Pericardium fibroblast (primary cell): ENCODE measurements at places on chromosomes 2 and 18. TPM values are rescaled to one million over a fixed set of nuclear protein-coding genes. Genes with fewer than 3 reads are reported as not detected.

Gene ATP6V1B1
- 0.51 and 0.93 TPM in 2 replicates for total RNA-seq

Gene MROH2A
- not detected in 2 replicates for total RNA-seq

Gene REG1B
- not detected in 2 replicates for total RNA-seq

Gene CELF4
- total RNA-seq: 2.5 TPM in 1 of 2 replicates, not detected in the other

Gene ATP8B1
- 4.2 and 4.8 TPM in 2 replicates for total RNA-seq

Gene WNT6
- not detected in 2 replicates for total RNA-seq

Gene HOXD13
- not detected in 2 replicates for total RNA-seq

Gene LINC00305
- not detected in 2 replicates for total RNA-seq

Gene TMEFF2
- total RNA-seq: 0.70 and 5.4 TPM in 2 replicates

Gene FOXI3
- not detected in 2 replicates for total RNA-seq

Gene C1QL2
- total RNA-seq: not detected in 2 replicates

Gene SLC5A7
- total RNA-seq: not detected in 2 replicates

Gene EPHA4
- total RNA-seq: 18.6 and 21.3 TPM in 2 replicates

Gene BMP10
- not detected in 2 replicates for total RNA-seq

Gene FAM228A
- total RNA-seq: 0.58 and 0.77 TPM in 2 replicates

Gene OTOS
- not detected in 2 replicates for total RNA-seq

Gene SPOPL
- total RNA-seq: 5.9 and 16.8 TPM in 2 replicates

Gene ARHGAP28
- 20.3 and 24.1 TPM in 2 replicates for total RNA-seq
